ENCODE measurements at places on chromosomes 16 and 17. TPM values are rescaled to one million over a fixed set of nuclear protein-coding genes. Genes with fewer than 3 reads are reported as not detected.

- no peaks in the 10 kb centered on the region for H3K4me1 ChIP-seq
- H3K4me3 ChIP-seq, result no peak overlapping the region
- H3K27me3 ChIP-seq, result no peaks in the 10 kb centered on the region
- peaks cover 76% of the 10 kb centered on the region for H3K36me3 ChIP-seq
- no peak for DNase-seq
Observed at GRCh38 chr16:57127037-57127763, 34.8 kb downstream of the CPNE2 start.

The SOX8 gene
- 0.90 TPM for total RNA-seq

GRCh38 chr17:75664099-75664549 is 2.8 kb downstream of the RECQL5 start:
- no peak for DNase-seq
- no peak overlapping the region for H3K4me3 ChIP-seq
- no peaks in the 10 kb centered on the region for H3K27me3 ChIP-seq
- H3K36me3 ChIP-seq, result peaks cover 5% of the 10 kb centered on the region

The ABR gene
- total RNA-seq, result 122 TPM

The PITPNM3 gene
- total RNA-seq, result 0.70 TPM

- no peak for DNase-seq
- no peak overlapping the region for H3K4me3 ChIP-seq
- peaks cover 13% of the 10 kb centered on the region for H3K27me3 ChIP-seq
- H3K36me3 ChIP-seq, result no peaks in the 10 kb centered on the region
Observed at GRCh38 chr17:6394055-6394606, 40.8 kb downstream of the AIPL1 start.

GRCh38 chr17:10087355-10087754 is 111.1 kb downstream of the GAS7 start:
- no peaks in the 10 kb centered on the region for H3K27me3 ChIP-seq
- peak overlapping the region; percentile 69 for H3K27ac ChIP-seq
- DNase-seq, result no peak
- no peak overlapping the region for H3K4me3 ChIP-seq
- H3K4me1 ChIP-seq, result peaks cover 54% of the 10 kb centered on the region

The MEOX1 gene
- total RNA-seq, result 11.0 TPM

GRCh38 chr17:50056217-50056960 is 479 bp downstream of the ITGA3 start:
- H3K27ac ChIP-seq, result peak overlapping the region; percentile 89
- peak overlapping the region; percentile 78 for H3K4me3 ChIP-seq
- no peaks in the 10 kb centered on the region for H3K27me3 ChIP-seq
- H3K4me1 ChIP-seq, result peaks cover 81% of the 10 kb centered on the region
- no peaks in the 10 kb centered on the region for H3K36me3 ChIP-seq
- DNase-seq, result no peak

The BOLA2 gene
- total RNA-seq, result 2.7 TPM

The KCTD19 gene
- not detected for total RNA-seq

GRCh38 chr16:999677-1000076 is 18.1 kb downstream of the SOX8 start:
- H3K27ac ChIP-seq, result no peak overlapping the region
- H3K4me3 ChIP-seq, result no peak overlapping the region
- H3K27me3 ChIP-seq, result peaks cover 29% of the 10 kb centered on the region
- H3K36me3 ChIP-seq, result no peaks in the 10 kb centered on the region
- peaks cover 12% of the 10 kb centered on the region for H3K4me1 ChIP-seq
